ENCODE measurements at places on chromosomes 1 and 21. TPM values are rescaled to one million over a fixed set of nuclear protein-coding genes. Genes with fewer than 3 reads are reported as not detected.

MMEL1 gene
- total RNA-seq, result not detected

CLEC20A gene
- not detected for total RNA-seq

PROX1 gene
- 0.18 TPM for total RNA-seq

TDRD10 gene
- not detected for total RNA-seq

TCHHL1 gene
- not detected for total RNA-seq

LRRC3 gene
- 2.4 TPM for total RNA-seq

EFNA3 gene
- 6.2 TPM for total RNA-seq

TBX19 gene
- total RNA-seq, result 0.78 TPM

S100A16 gene
- total RNA-seq, result 478 TPM

SPRR1A gene
- not detected for total RNA-seq

PRUNE1 gene
- total RNA-seq, result 10.8 TPM

LCE1F gene
- not detected for total RNA-seq

HCN3 gene
- 6.6 TPM for total RNA-seq

LMX1A gene
- total RNA-seq, result not detected

DTL gene
- 21.9 TPM for total RNA-seq

ARHGAP29 gene
- 15.4 TPM for total RNA-seq

HES3 gene
- not detected for total RNA-seq

S100A8 gene
- not detected for total RNA-seq

ID3 gene
- total RNA-seq, result 385 TPM

NPR1 gene
- 1.4 TPM for total RNA-seq

PTPRF gene
- 83.1 TPM for total RNA-seq

S100A7 gene
- total RNA-seq, result not detected

ESRRG gene
- total RNA-seq, result not detected

SEMA6C gene
- 2.2 TPM for total RNA-seq

SH2D5 gene
- total RNA-seq, result 17.6 TPM

INKA2 gene
- total RNA-seq, result 2.5 TPM

KCNE2 gene
- not detected for total RNA-seq

NEK2 gene
- total RNA-seq, result 47.4 TPM

RAB42 gene
- total RNA-seq, result 2.2 TPM

CFAP107 gene
- total RNA-seq, result not detected

CTSS gene
- total RNA-seq, result 18.4 TPM

GPR137B gene
- total RNA-seq, result 17.1 TPM

LIN9 gene
- 8.0 TPM for total RNA-seq

FHAD1 gene
- total RNA-seq, result 0.82 TPM

YRDC gene
- total RNA-seq, result 18.1 TPM

OR2G6 gene
- total RNA-seq, result not detected

ARTN gene
- 0.52 TPM for total RNA-seq

OR2L13 gene
- not detected for total RNA-seq

SF3B4 gene
- 128 TPM for total RNA-seq

PCNT gene
- total RNA-seq, result 14.8 TPM

PEX19 gene
- total RNA-seq, result 26.0 TPM

TFF1 gene
- total RNA-seq, result 20.3 TPM

ITGB3BP gene
- 15.2 TPM for total RNA-seq

FAM167B gene
- total RNA-seq, result 0.59 TPM

CLCNKB gene
- 0.17 TPM for total RNA-seq

LCE1E gene
- not detected for total RNA-seq

C4BPA gene
- total RNA-seq, result 0.33 TPM

MAEL gene
- total RNA-seq, result not detected

FCRL5 gene
- not detected for total RNA-seq

PIGM gene
- total RNA-seq, result 4.9 TPM

TRPM2 gene
- total RNA-seq, result 7.8 TPM

MROH7 gene
- total RNA-seq, result not detected

ADGRB2 gene
- total RNA-seq, result 5.9 TPM

TAL1 gene
- not detected for total RNA-seq

NCF2 gene
- 3.3 TPM for total RNA-seq

MYOG gene
- not detected for total RNA-seq

MYBPH gene
- total RNA-seq, result not detected

KRTAP13-3 gene
- not detected for total RNA-seq
